ENCODE measurements at places on chromosomes 1 and 21. TPM values are rescaled to one million over a fixed set of nuclear protein-coding genes. Genes with fewer than 3 reads are reported as not detected.

The RBP7 gene
- total RNA-seq = 12.8 TPM

The FCRLA gene
- total RNA-seq = not detected

The ETV3L gene
- total RNA-seq = not detected

The XCL2 gene
- not detected for total RNA-seq

The KCND3 gene
- total RNA-seq = 58.6 TPM
